ENCODE measurements at places on chromosomes 4 and X. TPM values are rescaled to one million over a fixed set of nuclear protein-coding genes. Genes with fewer than 3 reads are reported as not detected.

Gene ERCC6L
- polyA plus RNA-seq = 4.4 TPM

Gene EPHA5
- 0.67 TPM for polyA plus RNA-seq

Gene HTRA3
- polyA plus RNA-seq = 12.6 TPM

Gene TGIF2LX
- not detected for polyA plus RNA-seq

Gene FNIP2
- polyA plus RNA-seq = 49.1 TPM

Gene CTAG2
- polyA plus RNA-seq = not detected

Gene AMBN
- 1.6 TPM for polyA plus RNA-seq

Gene L1CAM
- 48.4 TPM for polyA plus RNA-seq

Gene BRS3
- polyA plus RNA-seq = 0.07 TPM

Gene FRG2
- polyA plus RNA-seq = not detected

Gene F8A2
- polyA plus RNA-seq = not detected

Gene ARHGAP24
- polyA plus RNA-seq = 109 TPM

Gene CXCL3
- 0.28 TPM for polyA plus RNA-seq

Gene GPR34
- polyA plus RNA-seq = 5.4 TPM

Gene NWD2
- polyA plus RNA-seq = 0.09 TPM

Gene PNCK
- 11.4 TPM for polyA plus RNA-seq

Gene SMPX
- polyA plus RNA-seq = 0.39 TPM

Gene PABPC1L2A
- not detected for polyA plus RNA-seq

Gene SPON2
- polyA plus RNA-seq = 9.3 TPM

Gene NUDT11
- polyA plus RNA-seq = 13.8 TPM

Gene RPA4
- not detected for polyA plus RNA-seq

Gene CLIC2
- 4.0 TPM for polyA plus RNA-seq

Gene KLHL4
- 7.6 TPM for polyA plus RNA-seq

Gene IL2
- polyA plus RNA-seq = not detected

Gene GPM6B
- polyA plus RNA-seq = 19.9 TPM

Gene PFKFB1
- 0.41 TPM for polyA plus RNA-seq

Gene LNX1
- polyA plus RNA-seq = 22.4 TPM

Gene CFAP299
- polyA plus RNA-seq = 0.42 TPM

Gene LRIT3
- 0.31 TPM for polyA plus RNA-seq

Gene MTCP1
- polyA plus RNA-seq = 23.9 TPM

Gene MAGEB1
- not detected for polyA plus RNA-seq

Gene TBC1D8B
- 6.1 TPM for polyA plus RNA-seq

Gene KIT
- polyA plus RNA-seq = 19.9 TPM

Gene STATH
- polyA plus RNA-seq = 0.69 TPM

Gene SSX2B
- not detected for polyA plus RNA-seq

Gene NXF2
- polyA plus RNA-seq = not detected

Gene CSAG2
- polyA plus RNA-seq = not detected

Gene DCK
- 42.6 TPM for polyA plus RNA-seq

Gene ARHGAP36
- 0.09 TPM for polyA plus RNA-seq

Gene HERC6
- 8.6 TPM for polyA plus RNA-seq

Gene PF4V1
- polyA plus RNA-seq = 0.46 TPM

Gene LDB2
- 108 TPM for polyA plus RNA-seq

Gene FOXO4
- 23.8 TPM for polyA plus RNA-seq

Gene FHIP1A
- polyA plus RNA-seq = 5.2 TPM

Gene CFP
- polyA plus RNA-seq = 1.3 TPM

Gene VCX
- not detected for polyA plus RNA-seq

Gene IL9R
- polyA plus RNA-seq = not detected

Gene CSAG1
- not detected for polyA plus RNA-seq

Gene ETDC
- not detected for polyA plus RNA-seq

Gene SYTL4
- polyA plus RNA-seq = 24.1 TPM

Gene RTL9
- polyA plus RNA-seq = 0.24 TPM
